ENCODE measurements at places on chromosomes 12 and 14. TPM values are rescaled to one million over a fixed set of nuclear protein-coding genes. Genes with fewer than 3 reads are reported as not detected.
A peak's percentile ranks its signal among the peaks of the same experiment; 100 is the strongest.

DNA sequence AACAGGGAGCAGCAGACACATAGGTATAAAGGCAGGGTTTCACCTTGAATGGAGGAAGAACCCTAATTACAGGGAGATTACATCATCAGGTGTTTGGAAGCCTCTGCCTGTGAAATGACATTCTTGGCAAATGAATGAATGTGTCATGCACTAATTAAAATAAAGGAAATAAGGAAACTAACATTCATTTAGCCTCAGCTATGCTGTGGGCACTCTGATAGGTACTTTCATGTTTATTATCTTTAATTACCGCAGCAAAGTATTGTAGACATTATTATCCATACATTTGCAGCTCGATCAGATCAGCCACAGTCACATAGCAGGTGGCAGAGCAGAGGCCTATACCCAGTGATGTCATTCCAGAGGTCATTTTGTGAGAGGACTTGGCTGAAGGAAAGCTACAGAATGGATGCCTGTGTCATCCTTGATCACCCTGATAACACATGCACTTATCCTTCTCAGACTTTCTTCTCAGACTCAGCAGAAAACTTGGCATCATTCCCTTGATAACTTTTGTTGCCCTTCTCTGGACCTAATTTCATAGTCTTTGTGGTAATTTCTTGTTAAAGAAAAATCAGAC lies 18.4 kb downstream of the ZNF664 start:
- DNase-seq: no peak

DNA sequence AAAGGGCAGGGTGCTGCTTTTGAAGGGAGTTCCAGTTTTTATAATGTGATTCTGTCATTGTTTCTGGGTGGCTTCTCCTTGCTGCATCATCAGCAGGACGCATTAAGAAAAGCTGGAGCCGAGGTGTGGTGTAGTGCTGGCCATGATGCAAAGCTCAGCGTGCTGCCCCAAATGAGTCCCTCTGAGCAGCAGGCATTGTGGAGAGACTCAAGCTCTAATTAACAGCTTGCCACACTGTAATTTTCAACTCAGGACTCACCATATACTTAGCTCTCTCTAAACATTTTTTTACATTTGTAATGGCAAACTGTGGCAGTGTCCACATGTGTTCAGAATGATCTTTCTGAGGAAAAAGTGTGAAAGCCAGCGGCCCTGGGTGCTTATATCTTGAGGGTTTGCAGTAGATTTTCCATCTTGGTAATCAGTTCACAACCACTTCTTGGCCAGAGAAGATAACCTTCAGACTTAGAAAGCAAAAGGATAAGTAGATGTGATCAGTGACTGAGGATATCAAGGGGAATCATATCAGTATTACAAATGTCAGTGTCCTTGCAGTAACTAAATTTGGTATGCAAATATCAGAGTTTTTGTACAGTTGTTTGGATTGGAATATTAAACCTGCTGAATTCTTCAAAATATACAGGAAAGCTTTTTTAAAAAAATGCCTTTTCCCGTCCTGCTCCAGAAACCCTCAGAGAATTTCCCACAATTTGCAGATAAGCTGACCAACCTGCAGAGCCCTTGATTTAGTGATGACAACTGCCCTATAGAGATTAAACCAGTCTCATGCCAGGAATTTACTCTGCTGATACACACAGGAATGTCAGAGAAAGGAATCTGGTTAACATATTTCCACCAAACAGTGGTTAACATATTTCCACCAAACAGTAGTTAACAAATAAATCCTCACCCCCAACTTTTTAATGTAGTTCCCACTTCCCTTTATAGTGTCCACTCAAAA lies 63.6 kb downstream of the DAAM1 start:
- DNase-seq: no peak

GRCh38 chr12:6613776-6614512 lies 6.8 kb upstream of the CHD4 start:
- DNase-seq: peak; percentile 87

The KRT78 gene
- total RNA-seq: not detected

Measured in kidney epithelial cell (primary cell).